Activated CD4-positive, alpha-beta T cell treated with anti-CD3 and anti-CD28 coated beads, Interleukin-2, amount 50 U/mL, for 1 hour (primary cell): ENCODE measurements at places on chromosomes 11 and 22.

- no peak for DNase-seq
Measured at GRCh38 chr11:78938971-78939370, 364.3 kb upstream of the NARS2 start.

DNA sequence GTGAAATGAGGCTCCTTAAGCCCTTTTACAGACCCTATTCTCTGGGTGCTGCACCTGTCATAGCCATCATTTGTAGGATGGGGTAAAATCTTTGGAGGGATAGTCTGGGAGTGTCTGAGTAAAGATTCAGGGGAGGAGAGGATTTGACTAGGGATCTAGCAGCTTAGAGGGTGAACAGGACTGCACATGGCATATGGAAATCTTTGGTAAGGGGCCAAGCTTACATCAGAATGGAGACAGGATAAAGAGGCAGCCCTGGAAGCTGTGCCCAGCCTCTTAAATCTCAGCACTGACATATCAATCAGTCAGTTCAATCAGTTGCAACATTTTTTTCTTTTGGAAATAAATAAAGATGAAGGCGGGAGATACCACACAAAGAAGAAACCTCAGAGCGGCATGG lies 301.8 kb upstream of the CADM1 start:
- DNase-seq = no peak

- no peak for DNase-seq
Measured at GRCh38 chr11:47111318-47111804, 65.3 kb downstream of the ARFGAP2 start.

- no peak for DNase-seq
Measured at GRCh38 chr11:75583718-75584658, 21.9 kb downstream of the SERPINH1 start.

DNA sequence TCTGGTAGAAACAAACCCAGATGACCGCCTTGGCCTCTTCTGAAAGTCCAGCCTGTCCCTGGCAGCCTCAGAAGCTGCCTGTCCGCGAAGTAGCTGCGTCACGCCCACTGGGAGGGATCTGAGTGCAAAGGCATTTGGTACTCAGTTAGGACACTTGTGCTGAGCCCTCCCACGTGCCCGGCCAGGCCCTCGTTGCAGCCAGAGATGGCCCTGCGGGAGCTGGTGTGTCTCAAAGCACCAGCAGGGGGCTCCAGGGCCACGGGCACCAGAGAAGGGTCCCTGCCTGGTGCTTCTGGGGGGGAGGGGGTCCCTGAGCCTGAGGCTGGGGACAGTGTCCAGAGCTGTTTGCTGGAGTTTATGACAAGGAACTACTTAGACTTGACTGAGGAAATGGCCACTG lies 5.8 kb downstream of the SELENOO start:
- DNase-seq = no peak

DNA sequence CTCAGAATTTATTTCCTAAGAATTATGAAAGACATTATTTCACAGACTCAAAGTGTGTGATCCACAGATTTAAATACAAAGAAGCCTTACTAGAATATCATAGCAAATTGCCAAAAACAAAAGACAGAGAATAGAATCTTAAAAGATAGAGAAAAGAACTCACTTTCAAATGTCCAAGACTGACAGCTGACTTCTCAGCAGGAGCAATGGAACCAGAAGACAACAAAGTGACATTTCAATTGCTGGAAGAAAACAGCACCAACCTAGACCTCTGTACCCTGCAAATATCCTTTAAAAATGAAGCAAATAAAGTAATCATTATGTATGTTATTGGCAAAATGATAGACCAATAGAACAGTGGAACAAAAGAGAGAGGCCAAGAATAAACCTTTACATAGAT lies 109.2 kb downstream of the TTC17 start:
- no peak for DNase-seq

- no peak for DNase-seq
Measured at GRCh38 chr11:97732011-97732632, 1288.6 kb upstream of the CNTN5 start.

GRCh38 chr11:116200564-116200963 lies 572.2 kb downstream of the BUD13 start:
- no peak for DNase-seq

DNA sequence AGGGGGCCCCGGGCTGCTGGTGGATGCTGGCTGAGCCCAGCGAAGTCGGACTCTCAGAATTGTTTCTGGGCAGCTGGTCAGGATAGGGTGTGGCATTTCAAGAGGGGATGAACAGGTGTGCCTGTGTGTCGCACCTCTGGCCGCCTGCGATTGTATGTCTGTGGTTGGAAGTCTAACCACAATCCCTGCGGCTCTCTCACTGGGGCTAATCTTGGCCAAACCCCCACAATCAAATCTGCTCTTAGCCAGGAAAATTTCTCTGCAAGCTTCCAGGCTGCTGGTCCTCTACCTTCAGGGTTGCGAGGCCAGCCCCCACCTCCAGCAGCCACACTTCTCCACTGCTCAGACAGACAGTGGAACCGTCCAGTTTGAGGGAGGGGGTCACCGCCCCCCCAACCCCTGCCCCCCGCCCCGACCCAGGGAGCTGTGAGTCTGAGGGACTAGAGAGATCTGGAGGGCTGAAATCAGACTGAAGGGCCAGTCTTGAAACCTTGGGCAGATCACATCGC lies 953 bp downstream of the ATG16L2 start:
- no peak for DNase-seq
